Activated CD4-positive, alpha-beta T cell treated with anti-CD3 and anti-CD28 coated beads for 36 hours (primary cell): ENCODE measurements at places on chromosomes 7 and 10. TPM values are rescaled to one million over a fixed set of nuclear protein-coding genes. Genes with fewer than 3 reads are reported as not detected.

- no peak for DNase-seq
- H3K27me3 ChIP-seq: peaks cover 8% of the 10 kb centered on the region
- no peaks in the 10 kb centered on the region for H3K4me1 ChIP-seq
Observed at GRCh38 chr7:42639930-42640329, 271.9 kb downstream of the C7orf25 start.

- H3K27me3 ChIP-seq: no peaks in the 10 kb centered on the region
- H3K4me1 ChIP-seq: no peaks in the 10 kb centered on the region
- DNase-seq: no peak
- no peak overlapping the region for H3K27ac ChIP-seq
- H3K4me3 ChIP-seq: no peak overlapping the region
Observed at GRCh38 chr7:113431406-113431805, 313.1 kb upstream of the SMIM30 start.

GRCh38 chr7:85600395-85600794 lies 413.5 kb upstream of the SEMA3D start:
- H3K4me1 ChIP-seq: no peaks in the 10 kb centered on the region
- H3K27ac ChIP-seq: no peak overlapping the region
- no peaks in the 10 kb centered on the region for H3K27me3 ChIP-seq
- no peaks in the 10 kb centered on the region for H3K36me3 ChIP-seq

DNA sequence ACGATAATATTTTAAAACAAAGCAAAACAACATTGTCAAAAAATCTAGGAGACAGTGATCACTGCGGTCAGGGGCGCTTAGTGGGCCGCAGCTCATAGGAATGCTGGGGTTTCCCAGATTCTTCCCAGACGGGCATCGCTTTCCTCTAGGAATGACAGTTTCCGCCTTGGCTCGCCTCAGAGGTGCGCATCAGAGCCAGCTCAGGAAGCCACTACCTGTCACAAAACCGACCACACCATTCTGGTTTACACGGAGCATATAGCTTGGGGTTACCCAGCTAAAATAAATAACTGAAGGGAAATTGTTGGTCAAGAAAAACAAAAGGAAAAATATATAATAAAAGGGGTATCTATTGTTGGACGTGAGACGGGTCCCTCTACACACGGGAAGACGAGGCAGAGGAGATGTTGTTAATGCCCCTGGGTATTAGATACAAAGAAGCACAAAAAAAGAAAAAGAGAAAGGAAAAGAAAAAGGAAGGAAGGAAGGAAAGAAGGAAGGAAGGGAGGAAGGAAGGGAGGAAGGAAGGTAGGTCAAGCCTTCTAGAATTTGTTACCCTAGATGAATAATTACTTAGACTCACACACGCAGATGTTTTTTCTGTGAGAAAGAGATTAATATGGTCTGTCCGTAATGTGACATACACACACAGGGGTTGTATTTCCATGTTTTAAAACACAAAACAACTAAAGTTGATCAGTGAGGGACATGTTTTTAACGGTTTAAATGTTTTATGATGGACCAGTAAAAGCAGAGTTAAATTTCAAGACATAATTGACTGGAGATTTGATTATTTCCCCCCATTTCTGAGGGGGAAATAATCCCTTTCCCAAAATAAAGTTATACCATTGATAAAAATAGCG lies 292.4 kb upstream of the NFE2L3 start:
- DNase-seq: no peak
- H3K27ac ChIP-seq: no peak overlapping the region
- H3K36me3 ChIP-seq: peaks cover 5% of the 10 kb centered on the region
- peaks cover 29% of the 10 kb centered on the region for H3K4me1 ChIP-seq
- H3K4me3 ChIP-seq: no peak overlapping the region
- H3K27me3 ChIP-seq: peaks cover 38% of the 10 kb centered on the region

GRCh38 chr7:2523941-2524807 lies 4.6 kb downstream of the LFNG start:
- DNase-seq: no peak
- H3K27me3 ChIP-seq: no peaks in the 10 kb centered on the region
- H3K4me3 ChIP-seq: no peak overlapping the region
- H3K27ac ChIP-seq: no peak overlapping the region
- H3K4me1 ChIP-seq: peaks cover 45% of the 10 kb centered on the region

DNA sequence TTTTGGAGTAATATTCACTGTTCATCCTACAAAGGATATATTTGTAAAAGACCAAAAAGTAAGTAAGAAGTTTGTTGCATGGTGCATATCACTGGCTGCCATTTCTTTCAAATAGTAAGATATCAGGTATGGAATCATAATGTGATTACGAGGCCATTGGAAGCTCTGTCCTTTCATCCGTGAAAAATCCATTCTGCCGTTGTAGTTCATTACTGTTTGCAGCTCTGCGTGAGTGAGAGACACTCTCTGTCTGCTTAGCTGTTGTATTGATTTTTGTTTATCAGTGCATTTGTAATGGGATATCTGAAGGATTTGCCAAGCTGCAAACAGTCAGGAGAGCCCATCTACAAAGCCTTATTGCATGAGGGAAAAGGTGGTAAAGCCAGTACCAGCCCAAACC lies 44.1 kb upstream of the SLC39A12 start:
- no peak overlapping the region for H3K4me3 ChIP-seq
- DNase-seq: no peak
- no peaks in the 10 kb centered on the region for H3K36me3 ChIP-seq

TMEM60 gene
- total RNA-seq: 7.9 TPM

ZNF92 gene
- 15.1 TPM for total RNA-seq

SPAM1 gene
- total RNA-seq: not detected
